DND-41 (cell line): ENCODE measurements at places on chromosomes 12 and 14.
A peak's percentile ranks its signal among the peaks of the same experiment; 100 is the strongest.

DNA sequence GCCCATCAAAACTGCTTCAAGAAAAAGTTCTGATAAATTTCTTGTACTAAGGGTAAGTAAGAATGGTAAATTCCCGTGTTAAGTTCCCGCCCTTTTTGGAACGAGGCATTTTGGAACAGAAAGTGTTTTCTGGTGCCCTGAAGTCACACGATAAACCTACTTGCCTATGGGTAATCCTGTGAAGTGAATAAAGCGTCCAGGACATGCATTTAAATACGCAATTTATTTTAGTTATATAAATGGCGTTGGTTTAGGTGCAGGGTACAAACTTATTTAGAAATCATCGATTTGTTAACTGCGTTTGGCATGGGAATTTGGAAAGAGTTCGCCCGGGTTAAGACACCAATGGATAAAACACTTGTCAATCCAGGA, 715 bp upstream of the RAP1B start:
- no peak for DNase-seq

GRCh38 chr12:76101739-76102385, 17.4 kb upstream of the NAP1L1 start:
- DNase-seq: no peak

- DNase-seq: peak; percentile 45
These were observed 702 bp downstream of the FAM222A start for GRCh38 chr12:109714141-109714912.

DNA sequence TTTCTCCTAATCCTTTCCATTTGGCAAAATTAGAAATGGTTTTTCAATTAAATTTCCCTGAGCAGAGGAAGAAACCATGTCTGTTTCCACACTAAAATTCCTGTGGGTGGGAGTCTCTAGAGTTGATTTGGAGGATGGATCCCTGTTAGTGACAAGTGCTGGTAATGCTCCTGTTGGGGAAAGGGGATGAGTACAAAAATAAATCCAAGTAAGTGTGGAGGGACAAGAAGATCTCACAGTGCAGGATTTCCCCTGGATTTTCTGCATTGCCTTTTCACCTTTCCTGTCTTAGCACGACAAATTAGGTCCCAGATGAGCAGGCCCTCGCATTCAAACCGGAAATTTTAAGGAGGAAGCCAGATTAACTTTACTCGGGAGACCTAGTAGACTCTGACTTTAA, 107.5 kb downstream of the DAD1 start:
- DNase-seq: no peak

DNA sequence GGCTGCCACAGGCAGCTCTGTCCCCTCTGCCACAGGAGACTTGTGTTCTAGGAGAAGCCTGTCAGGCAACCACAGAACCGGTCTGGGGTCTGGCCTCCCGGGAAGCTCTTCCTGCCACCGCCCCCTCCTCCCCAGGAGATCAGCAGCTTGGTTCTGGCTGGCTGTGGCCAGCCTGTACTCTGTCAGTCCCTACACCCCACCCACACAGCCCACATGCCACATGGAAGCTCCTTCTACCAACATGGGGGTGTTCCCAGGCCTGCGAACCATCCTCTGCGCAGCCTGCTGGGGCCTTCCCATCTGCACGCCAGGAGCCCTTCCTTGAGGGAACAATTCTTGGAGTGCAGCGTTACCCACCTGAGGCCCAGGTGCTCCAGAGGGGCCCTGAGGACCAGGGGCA, 16.8 kb downstream of the TMEM106C start:
- DNase-seq: no peak

DNA sequence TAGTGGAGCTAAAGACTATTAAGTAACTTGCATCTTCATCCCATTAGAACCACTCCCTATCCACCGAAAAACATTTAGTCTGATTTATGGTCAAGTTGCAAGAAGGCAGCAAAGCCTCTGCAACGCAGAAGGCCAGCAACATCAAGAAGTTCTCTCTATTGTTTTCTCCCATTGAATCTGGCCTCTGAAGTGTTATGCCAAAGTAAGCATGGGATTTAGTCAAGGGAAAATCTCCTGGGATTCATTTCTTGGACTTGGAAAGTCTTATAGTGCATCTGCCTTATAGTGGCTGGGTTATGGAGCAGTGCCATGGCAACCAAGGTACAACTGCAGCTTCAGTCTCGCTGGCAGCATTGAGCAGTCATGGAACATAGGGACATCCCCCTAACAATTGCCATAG, 87.7 kb upstream of the KRR1 start:
- no peak for DNase-seq

DNA sequence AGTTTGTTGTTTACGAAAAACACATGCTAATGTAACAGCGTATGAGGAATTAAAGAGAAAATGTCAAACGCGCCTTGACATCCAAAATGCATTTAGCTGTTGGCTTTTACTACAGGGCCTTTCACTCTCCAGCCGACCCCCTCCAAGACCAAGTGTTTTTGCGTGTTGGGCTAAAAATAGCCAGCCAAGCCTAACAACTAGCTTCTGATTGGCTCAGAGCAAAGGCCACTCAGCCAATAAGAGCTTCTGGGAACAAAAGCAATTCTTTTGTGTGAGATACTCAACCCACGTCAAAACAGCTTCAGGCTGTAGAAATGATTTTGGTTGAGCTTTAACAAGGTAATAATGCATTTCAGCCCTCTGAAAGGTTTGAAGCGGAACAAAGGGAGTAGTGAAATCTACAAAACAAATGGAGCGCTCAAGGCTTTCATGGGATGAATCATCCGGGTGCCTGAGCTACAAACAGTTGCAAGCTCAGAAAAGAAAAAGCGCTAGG, 198.7 kb upstream of the DCN start:
- no peak for DNase-seq

- DNase-seq: no peak
These were observed 70.8 kb downstream of the RNF34 start for GRCh38 chr12:121470751-121471150.

- DNase-seq: no peak
These were observed 60.5 kb upstream of the NUDT4 start for GRCh38 chr12:93317227-93317626.

DNA sequence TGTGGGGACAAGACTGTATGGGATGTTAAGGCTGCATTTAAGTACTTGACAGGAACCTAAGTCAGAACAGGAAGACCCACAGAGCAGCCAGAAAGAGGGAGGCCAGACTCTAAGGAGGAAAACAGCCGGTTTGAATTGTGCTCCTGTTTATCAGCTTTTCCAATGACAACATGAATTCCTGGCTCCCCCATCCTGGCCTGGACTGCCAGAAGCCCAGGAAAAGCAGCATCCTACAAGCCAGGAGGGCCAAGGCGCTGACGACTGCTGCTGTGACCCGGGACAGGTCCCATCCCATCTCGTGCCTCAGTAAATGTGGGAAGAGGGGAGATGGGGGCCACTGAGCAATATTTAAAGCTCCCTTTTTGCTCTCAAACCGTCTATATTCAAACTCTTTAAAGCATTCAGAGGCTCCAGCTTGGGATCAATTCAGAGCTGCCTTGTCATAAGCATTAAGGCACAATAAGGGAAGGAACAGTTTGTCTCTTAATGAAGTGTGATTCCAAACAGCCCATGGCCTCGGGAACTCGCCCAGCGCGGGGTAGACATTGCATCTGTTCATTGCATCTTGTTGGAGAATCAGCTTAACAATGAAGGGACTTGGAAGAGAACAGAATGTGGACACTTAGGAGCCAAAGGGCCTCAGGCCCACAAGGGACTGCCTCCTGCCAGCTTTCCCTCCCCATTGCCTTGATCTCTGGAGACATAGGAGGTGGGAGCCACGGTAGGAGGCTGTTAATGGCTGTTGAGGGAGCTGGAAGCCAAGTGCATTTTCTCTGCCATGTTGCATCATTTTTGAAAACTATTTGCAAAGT, 49.6 kb downstream of the CMKLR1 start:
- DNase-seq: no peak

DNA sequence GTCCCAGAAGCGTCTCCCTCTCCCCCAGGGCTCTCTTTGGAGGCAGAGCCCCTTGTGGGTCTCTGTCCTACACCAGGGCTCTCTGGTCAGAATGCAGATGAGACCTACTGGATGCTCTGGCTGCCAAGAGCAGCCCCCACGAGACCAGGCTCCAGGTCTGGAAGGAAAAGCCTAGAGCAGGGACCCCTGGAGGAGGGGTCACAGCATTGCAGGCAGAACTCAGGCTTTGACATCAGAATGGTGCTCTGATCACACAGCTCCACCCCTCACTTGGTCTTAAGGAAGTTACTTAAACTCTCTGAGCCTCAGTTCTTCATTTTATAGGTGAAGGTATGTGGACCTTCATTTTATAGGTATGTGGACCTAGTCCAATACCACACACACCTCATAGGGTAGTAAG, 83.1 kb downstream of the ARL6IP4 start:
- DNase-seq: peak; percentile 36

DNA sequence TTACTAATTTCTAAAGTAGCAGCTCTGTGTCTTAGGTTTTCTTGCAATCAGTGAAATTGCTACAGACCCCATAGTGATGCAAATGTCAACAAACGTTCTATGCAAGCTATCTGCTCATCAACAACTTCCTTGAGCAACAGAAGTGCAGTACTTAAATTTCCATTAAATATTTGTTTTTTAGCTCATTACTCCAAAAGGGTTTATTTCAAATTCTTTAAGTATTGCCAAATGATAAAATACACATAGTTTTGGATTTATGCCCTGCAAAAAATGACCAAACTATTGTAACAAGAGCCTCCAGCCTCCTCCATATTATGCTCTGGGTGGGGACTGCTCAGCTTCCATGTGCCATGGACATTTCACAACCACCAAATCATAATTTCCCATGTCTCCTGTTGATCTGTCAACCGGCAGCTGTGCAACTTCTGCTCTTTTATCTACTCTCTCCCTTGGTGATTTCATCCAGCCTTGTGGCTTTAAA, 4.4 kb downstream of the BDKRB1 start:
- no peak for DNase-seq

- DNase-seq: no peak
These were observed 7.4 kb upstream of the MTA1 start for GRCh38 chr14:105411985-105412770.

- no peak for DNase-seq
These were observed 71.1 kb downstream of the EPS8 start for GRCh38 chr12:15717940-15718567.

DNA sequence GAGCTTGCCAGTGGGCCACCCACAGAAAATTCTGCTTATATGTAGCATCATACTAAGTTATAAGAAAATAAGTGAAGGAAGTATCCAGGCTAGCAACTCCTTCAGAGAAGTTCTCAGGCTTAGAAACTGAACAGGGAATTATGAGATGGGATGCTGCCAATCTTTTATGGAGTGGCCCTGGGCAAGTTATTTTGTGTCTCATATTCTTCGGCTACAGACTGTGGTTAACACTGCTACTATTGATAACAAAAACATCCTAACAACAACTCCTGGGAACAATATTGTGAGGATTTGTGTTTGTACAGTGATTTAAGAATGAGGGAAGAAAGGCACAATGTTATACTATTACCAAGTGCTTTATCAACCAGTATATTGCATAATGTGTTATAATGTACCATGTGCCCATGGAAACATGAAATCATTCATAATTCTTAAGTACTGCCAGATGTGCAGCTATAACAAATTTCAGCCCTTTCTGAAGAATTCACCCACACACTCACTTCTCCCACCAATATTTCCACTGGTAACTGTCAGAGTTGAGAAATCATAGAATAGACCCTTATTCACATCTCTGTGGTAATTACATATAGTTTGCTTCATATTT, 113.3 kb upstream of the SOX5 start:
- no peak for DNase-seq

DNA sequence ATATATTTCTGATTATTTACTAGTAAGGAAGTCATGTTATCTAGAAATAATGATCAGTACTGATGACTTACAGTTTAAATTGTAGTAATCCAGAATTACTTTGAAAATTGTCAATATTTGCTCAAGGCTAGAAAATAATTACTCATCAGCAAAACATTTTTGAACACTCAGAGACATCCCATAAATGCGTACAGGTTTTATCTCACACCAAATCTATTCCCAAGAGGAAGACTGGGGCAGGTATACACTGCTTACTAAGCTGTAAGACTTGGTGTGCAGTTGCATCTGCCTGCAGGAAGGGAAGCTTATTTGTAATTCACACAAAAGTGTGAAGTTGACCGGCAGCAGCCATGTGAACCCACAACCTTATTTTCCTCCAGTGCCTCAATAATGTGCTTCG, 146.4 kb downstream of the CCER1 start:
- no peak for DNase-seq

- DNase-seq: no peak
These were observed 7.0 kb upstream of the RPS26 start for GRCh38 chr12:56034586-56035332.

DNA sequence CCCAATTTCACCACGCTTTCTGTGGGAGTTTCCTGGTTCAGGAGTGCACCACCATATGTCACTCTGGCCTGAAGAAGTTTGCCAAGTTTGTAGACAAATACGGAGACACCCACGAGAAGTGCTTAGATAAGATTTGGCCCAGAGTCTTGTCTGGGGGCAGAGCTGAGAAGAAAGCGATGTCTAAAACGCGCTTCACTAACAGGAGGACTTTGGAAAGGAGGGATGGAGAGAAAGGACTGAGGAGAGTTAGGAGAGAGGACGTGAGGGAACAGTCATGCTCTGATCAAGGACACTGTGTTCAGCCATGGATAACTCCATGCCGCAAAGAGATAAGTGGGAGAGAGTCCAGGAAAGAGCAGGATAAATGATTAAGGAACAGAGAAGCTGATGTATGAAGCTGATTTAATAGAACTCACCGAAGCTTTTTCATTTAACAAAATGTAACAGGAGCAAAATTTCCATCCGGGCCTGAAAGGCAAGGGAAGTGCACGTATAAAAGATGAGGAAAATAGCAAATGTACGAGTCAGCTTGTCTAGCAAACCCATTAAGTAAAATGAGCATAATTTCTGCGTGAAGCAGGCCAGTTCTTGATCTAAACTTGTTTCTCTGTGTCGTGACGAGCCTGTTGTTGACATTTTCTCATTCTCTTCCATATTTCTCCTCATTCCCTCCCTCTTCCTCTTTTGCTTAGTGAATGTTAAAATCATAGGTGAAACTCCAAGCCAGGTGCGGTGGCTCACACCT, 23.4 kb upstream of the MAP3K9 start:
- DNase-seq: no peak

DNA sequence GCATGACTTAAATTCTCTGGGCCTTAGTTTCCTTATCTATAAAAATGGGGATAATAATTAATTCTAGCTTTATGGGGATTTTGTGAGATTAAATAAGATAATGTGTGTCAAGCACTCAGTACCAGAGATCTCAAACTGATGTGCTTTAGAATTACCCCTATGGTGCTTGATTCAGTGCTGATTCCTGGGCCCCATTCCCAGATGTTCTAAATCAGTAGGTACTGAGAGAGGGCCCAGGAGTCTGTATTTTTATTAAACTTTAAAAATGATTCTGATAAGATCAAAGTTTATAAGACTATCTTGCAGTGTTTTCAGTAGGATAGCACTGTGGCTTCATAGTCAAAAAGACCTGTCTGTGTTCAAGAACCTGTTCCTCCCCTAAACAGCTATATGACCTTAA, 89.1 kb upstream of the RIC8B start:
- DNase-seq: no peak

DNA sequence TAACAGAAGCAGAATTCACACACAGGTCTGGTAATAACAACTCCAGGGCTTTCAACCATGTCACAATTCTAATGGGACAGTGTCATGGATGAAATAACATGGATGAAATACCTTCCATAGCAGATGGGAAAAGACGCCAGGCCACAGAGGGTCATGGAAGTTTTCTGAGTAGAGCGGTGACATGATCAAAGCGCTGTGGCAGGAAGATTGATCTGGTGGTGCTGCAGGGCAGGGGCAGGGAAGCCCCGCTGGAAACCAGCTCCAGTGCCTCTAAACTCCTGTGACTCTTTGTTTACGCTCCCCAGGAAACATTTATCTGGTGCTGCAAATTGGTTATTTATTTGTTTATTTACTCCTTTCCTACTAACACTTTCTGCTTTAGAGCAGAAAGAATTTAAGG, 108.3 kb upstream of the HMGA2 start:
- no peak for DNase-seq
